ENCODE measurements at places on chromosomes 12 and 14.

DNA sequence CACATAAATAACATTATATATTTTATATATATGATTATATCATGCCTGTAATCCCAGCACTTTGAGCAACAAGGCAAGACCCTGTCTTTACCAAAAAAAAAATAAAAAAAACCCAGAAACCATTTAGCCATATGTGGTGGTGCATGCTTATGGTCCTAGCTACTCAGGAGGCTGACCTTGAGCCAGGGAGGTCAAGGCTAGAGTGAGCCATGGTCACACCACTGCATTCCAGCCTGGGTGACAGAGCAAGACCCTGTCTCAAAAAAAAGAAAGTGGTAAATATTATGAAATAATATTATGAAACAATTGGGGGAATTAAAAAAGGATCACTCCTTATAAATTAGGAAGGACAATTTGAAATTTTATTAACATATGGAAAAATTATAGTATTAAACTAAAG lies 16.0 kb downstream of the RAD51B start:
- DNase-seq: no peak

- no peak for DNase-seq
Observed at GRCh38 chr14:84432676-84433075, 1097.3 kb upstream of the FLRT2 start.

DNA sequence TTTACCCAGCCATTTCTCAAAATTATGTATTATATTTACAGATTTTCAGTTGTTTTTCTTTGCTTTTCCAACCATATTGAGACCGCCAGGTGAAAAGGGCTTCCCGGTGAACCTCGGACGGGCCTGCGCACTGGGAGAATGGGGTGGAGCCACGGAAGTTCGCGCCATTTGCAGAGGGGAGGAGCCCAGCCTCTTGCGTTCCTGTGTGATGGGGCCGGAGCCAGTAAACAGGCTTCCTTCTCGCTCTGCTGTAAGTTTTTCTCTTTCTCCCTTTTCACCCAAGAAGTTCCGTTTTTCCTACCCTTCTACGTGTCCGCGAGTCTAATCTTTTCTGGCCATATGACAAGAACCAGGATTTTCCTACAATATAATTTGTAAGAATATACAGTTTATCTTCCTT lies 1108.8 kb upstream of the SEL1L start:
- no peak for DNase-seq

GRCh38 chr12:49643961-49644619 lies 20.7 kb downstream of the PRPF40B start:
- no peak for DNase-seq

DNA sequence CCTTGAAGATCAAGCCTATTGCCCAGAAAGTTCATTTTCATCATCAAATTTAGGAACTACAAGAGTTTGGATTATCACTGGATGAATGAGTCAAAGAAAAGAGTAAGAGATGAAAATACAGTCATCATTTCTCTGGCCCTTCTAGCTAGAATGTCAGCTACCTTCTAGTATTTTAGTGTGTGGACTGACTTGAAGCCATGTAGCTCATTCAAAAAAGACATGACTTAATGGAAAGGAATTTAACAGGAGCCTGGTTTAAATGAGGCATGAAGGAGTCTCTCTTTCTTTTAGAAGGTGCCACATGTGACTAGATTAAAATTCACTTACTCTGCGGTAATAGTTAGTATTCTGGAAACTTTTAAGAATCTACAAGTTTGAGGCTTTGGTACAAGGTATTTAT lies 7.1 kb downstream of the PTHLH start:
- DNase-seq: no peak
